ENCODE measurements at places on chromosomes 6 and 20. TPM values are rescaled to one million over a fixed set of nuclear protein-coding genes. Genes with fewer than 3 reads are reported as not detected.

DNA sequence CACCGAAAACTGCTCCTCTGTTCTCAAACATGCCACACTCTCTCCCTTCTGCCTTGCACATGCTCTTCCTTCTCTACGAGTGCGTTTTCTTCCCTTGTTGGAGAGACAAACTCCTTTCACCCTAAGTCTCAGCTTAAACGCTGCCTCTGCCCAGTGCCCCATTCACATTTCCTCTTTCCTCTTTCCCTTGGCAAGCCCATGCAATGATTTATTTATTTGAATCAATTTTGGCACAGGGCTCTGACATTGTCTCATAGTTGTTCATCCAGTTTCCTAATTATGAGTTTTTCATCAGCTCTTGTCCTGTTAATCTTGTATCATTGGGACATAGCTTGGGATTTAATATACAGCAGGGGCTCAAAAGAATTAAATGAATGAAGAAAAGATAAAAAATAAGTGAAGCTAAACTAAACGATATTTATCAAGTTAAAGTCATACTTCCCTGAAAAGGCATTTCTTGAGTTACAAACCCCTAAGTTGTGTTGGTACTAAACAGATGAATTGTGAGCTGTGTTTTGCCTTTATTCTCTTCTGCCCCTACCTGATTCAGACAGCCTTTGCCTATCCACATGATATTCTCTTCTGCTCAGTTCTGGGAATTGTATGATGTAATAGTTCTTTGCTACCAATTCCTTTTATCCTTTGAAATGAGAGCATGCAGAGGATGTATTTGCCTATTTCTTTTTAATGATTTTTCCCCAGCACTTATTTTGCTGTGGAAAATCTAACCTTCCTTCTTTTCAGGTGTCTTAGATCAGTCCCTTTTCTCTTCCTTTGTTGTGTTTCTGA is 704.4 kb downstream of the UTRN start:
- no peak for DNase-seq

- no peak for DNase-seq
These were observed 8.7 kb upstream of the GTF3C6 start for GRCh38 chr6:110949679-110950285.

DNA sequence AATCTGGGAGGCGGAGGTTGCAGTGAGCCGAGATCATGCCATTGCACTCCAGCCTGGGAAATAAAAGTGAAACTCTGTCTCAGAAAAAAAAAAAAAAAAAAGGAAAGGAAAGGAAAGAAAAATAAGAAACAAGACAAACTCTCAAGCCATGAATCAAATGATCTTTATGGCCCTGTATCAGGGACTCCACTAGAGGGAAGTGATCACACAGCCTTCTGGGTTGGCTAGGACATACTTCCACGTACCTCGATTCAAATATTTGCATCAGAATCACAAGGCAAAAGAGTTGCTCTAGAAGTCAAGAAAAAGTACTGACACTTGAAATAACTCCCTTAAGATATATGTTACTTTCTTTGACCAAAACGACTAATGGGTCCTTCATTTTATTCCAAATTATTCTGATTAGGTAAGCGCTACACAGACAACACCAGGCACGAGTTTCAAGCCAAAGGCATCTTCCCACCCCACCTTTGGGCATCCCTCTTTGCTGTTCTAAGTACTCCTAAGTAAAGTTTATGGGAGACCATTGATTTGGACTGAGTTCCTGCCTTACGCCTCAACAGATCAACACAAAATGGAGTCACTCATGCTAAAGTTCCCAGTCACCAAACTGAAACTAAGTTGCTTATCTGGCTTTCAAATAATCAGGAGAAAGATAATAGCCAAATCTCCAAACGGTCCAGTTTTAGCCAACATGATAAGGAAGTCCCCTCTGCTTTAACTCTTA is 77.5 kb upstream of the NT5E start:
- no peak for DNase-seq

- no peak for DNase-seq
These were observed 46.9 kb downstream of the TMEM200A start for GRCh38 chr6:130412556-130413290.

DNA sequence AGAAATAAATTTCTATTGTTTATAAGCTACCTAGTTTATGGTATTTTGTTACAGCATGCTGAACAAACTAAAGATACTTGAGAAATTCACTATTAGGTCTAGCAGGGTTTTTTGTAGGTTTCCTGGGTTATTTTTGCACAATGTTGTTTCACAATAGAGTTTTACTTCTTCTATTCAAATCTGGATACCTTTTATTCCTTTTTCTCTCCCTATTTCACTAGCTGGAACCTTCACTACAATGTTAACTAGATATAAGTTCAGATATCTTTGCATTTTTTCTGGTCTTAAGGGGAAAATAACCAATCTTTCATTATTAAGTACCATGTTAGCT is 237.7 kb upstream of the CITED2 start:
- DNase-seq, result no peak

DNA sequence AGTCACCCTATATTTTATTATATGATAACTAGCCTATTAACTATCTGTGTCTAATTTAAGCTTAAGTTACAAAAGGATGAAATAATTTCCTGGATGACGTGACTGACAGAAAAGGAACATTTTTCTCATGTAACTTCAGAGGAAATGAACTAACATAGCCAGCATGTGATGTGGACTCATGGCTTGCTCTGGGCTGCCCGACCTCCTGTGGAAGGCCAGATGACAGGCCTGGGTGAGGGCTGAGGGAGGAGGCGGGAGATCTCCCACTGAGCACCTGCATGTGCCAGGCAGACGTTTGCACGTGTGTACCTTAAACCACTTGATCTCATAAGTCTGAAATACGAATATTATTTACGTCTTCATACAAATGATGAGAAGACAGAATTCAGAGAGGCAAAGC is 321.1 kb downstream of the SYNE1 start:
- no peak for DNase-seq

GRCh38 chr6:53294611-53295010 is 54.1 kb downstream of the ELOVL5 start:
- DNase-seq, result no peak

DNA sequence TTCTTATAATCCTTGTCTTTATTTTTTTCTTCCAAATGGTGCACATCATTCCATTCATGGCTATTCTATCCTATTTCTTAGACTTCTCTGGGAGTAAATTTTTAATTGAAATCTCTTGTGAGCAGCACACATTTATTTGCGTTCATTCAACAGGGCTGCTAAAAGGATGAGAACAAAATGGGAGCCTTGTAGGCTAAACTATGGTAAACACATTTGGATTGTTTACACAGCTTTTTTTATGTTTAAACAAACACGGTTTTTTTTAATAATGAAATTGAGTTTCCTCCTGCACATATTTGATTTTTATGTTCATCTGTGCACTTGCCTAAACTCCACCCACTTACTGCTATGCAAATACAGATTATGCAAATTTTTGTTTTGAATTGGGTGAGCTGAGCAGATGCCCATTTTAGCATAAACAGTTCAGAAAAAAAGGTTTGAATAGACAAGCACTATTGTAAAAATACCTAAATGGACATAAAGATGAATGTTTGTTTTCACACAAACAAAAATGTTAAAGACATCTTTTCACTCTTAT is 92.0 kb downstream of the OLIG3 start:
- DNase-seq, result no peak

DNA sequence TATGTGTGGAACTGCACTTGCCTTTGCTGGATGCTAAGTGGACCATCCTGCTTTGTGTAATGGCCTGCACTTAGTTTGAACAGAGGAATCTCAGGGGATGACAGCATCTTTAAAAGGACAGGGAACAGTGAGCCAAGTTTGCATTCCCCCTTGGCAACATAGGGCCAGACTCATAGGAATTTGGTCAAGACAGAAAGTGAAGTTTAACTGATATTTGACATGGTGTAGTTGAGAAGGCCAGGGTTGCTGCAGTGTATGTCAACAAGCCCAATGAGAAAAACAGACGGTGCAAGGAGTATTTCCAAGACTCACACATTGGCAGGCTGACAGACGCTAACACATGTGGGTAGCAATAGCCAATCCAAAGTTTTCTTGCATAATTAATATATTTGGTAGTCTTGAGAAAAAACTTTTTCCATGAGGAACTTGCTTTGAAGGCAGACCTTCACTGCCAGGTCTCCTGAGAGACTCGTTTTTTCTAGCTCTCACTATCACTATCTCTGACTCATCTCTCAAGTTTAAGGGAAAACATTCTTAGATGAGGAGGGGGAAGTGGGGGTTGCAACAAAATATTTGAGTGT is 213.8 kb downstream of the IBTK start:
- no peak for DNase-seq

- peak; percentile 58 for DNase-seq
These were observed 29.7 kb downstream of the RREB1 start for GRCh38 chr6:7137335-7138045.

GRCh38 chr6:139474145-139475108 is 100.0 kb upstream of the CITED2 start:
- DNase-seq, result no peak

- no peak for DNase-seq
These were observed 71.6 kb upstream of the TNFAIP3 start for GRCh38 chr6:137795501-137795900.

ZBTB22 gene
- 24.5 TPM for total RNA-seq

SPATS1 gene
- total RNA-seq, result not detected

HUS1B gene
- 1.6 TPM for total RNA-seq

All from activated naive CD8-positive, alpha-beta T cell treated with anti-CD3 and anti-CD28 coated beads, Interleukin-2, amount 10 ng/mL, durations not matched to agents 7 days and 5 days (primary cell).